Lower lobe of right lung (tissue), 2 donors: ENCODE measurements at places on chromosomes 11 and 22. TPM values are rescaled to one million over a fixed set of nuclear protein-coding genes. Genes with fewer than 3 reads are reported as not detected.

GLB1L2 gene
- 5.1 TPM for total RNA-seq

CYP2R1 gene
- total RNA-seq: 12.3 TPM

IFITM10 gene
- 9.2 TPM for total RNA-seq

SLC22A6 gene
- total RNA-seq: not detected

GRCh38 chr11:96335388-96335787 lies 7.6 kb downstream of the MAML2 start:
- no peaks in the 10 kb centered on the region for H3K27me3 ChIP-seq
- H3K27ac ChIP-seq: no peak overlapping the region
- no peak overlapping the region for H3K4me3 ChIP-seq
- no peak for DNase-seq

- H3K27ac ChIP-seq: no peak overlapping the region
- H3K27me3 ChIP-seq: no peaks in the 10 kb centered on the region
- DNase-seq: no peak
- no peaks in the 10 kb centered on the region for H3K36me3 ChIP-seq
- H3K4me3 ChIP-seq: no peak overlapping the region
Observed at GRCh38 chr11:87926250-87926970, 248.8 kb downstream of the RAB38 start.

DNA sequence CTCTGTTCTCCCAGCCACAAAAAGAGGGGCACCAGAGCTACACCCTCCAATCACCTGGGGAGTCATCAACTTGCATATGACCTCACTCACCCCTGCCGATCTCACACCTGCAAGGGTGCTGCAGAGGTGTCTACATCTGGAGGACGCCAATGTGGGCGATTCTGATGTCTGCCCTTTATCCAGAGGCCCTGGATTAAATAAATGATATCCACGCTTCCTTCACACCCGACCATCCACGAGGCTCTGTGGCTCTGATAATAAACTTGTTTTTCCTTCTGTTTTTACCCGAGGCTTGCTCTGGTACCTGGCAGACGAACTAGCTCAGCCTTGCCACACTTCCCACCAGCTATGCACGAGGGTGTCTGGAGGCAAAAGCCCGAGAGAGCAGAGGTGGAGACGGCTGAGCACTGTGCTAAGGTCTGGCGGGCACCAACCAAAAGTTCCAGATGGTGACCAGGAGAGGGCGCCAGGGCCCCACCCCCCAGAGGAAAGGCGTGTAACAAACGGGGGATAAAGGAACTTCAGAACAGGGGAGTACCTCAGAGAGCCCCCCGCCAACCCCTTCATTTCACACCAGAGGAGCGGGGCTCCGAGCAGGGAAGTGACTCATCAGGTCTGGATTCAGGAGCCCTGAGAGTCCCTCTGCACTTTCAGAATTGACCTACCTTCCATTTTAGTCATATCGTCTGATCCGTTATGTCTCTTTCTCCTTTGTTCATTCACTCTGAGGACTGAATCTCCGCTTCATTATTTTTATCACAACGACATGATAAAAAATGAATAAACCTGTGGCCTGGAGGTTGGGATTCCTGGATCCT lies 13.5 kb downstream of the SCN3B start:
- H3K27me3 ChIP-seq: peaks cover 12% of the 10 kb centered on the region
- H3K4me3 ChIP-seq: no peak overlapping the region
- no peaks in the 10 kb centered on the region for H3K4me1 ChIP-seq
